ENCODE measurements at places on chromosomes 2 and 18.

DNA sequence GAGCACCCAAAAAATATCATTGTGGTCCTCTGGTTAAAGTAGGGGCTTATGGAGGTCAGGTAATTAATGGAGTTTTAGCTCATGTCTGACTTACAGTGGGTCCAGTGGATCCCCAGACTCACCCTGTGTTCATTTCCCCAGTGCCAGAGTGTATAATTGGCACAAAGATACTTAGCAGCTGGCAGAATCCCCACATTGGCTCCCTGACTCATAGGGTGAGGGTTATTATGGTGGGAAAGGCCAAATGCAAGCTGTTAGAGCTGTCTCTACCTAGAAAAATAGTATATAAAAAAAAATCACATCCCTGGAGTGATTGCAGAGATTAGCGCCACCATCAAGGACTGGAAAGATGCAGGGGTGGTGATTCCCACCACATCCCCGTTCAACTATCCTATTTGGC lies 1067.6 kb upstream of the ACVR2A start:
- peak; percentile 1 for DNase-seq

DNA sequence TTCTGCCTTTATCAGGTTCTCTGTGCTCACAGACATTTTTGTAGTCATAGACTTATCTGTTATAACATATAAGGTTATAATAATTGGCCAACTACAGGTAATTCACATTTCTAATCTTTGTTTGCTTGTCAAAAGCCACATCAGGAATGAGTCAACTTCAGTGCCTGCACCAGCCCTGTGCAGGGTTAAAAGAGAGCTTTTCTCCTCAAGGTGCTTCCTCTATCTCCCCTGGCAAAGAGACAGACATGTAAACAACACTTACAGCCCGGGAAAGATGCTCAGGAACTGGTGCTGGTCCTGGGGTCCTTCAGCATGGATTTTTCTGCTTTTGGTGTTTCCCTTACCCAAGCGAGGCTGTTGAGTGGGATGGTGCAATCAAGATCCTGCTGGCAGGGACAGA lies 7.7 kb upstream of the EHD3 start:
- DNase-seq: no peak

DNA sequence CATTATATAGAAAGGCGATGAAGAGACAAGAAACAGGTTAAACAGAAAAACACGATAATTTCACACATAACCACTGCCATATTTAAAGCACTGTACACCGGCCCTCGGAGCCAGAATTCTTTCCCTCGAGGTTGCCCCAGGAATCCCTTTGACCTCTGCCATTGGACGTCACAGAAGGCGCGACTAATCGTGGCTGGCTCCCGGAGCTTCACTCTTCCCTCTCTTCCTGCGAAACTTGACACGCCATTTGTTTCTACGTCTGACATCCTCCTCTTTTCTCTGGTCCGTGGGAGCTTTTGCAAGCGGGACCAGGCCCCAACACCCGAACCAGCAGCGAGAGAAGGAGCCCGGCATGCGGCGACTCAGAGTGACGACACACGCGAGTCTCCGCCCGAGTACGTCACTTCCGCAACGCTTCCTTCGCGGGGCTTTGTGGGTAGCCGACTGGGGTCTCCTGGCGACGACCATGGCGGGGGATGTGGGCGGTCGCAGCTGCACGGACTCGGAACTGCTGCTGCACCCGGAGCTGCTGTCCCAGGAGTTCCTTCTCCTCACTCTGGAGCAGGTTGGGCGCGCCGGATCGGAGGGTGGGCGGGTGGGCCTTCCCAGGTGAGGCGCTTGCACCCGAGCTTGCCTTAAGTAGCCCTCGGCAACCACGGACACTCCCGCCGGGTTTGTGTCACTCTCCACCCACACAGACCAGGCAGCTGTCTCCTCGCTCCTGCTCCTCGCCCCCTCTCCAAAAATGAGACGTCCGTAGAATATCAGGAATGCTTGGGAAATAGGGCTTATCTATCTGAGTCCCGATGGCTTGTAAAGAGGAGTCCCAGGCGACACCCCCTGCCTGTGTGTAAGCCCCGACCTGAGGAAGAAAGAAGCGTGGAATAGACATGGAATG lies at the start of gene C2orf49:
C2orf49 (plus strand) TSS at position 419 of the 898 bp plus-strand sequence; CDS start at position 467, 48 bp downstream.
- DNase-seq: peak; percentile 72

- no peak for DNase-seq
Measured at GRCh38 chr2:240244543-240244942, 104.1 kb upstream of the OTOS start.

DNA sequence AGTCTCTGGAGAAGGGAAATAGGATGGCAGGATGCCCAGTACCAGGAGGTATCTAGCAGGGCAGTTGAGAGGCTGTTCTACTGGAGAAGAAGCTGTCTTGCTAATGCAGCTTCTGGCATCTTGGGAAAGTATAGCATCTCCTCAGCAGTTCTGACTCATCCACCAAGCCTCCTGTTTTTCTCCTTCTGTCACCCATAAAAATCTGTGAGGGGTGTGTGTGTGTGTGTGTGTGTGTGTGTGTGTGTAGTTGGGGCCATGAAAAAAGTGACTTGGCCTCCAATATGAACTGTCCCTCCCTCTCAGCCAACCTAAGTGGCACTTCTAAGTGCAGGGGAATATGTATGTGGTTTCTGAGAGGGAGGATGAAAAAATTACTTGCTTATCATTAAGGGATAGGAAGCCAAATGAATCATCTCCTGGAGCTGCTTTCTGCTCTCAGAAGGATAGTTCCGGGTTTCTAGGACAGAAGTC lies 83.9 kb downstream of the CBLN2 start:
- DNase-seq: no peak

GRCh38 chr2:79835911-79836310 lies 323.1 kb downstream of the CTNNA2 start:
- DNase-seq: no peak

- no peak for DNase-seq
Measured at GRCh38 chr2:75224636-75225094, 25.3 kb upstream of the TACR1 start.

DNA sequence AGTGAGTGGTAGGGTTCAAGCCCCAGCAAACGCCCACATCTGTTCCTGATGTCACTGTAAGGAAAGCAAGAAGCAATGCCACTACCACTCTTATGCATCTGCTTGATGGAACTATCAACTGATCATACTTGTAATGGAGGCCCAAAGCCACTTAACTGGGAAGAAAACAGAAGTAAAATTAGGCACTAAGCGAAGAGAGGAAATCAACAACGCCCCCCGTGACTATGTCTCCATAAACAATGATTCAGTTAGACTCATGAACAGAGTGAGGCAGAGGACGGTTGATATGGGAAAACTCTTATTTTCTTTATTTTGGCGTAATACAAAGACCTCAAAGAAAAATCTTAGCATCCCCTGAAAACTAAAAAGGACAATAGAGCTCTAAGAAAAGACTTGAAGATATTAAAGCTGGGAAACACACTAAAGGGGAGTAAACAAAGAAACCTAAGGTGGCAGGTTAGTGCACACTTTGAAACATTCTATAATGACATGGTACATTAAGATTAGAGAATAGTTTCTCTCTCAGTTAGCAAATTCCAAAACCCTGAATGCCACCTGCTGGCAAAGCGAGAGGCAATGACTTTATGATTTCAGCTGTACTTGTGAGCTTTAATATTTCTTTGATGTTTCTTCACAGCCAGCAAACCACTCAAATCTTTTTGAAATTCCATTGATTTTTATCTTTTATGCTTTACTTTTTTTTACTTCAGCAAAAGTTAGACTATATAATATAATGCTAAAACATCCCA lies 86.5 kb downstream of the LRP2 start:
- DNase-seq: no peak

- no peak for DNase-seq
Measured at GRCh38 chr2:219499058-219499307, 292 bp downstream of the GMPPA start.

All from DMS 273 treated with DMSO at 0.1 percent for 48 hours (cell line).